ENCODE measurements at places on chromosomes 1 and 21.

DNA sequence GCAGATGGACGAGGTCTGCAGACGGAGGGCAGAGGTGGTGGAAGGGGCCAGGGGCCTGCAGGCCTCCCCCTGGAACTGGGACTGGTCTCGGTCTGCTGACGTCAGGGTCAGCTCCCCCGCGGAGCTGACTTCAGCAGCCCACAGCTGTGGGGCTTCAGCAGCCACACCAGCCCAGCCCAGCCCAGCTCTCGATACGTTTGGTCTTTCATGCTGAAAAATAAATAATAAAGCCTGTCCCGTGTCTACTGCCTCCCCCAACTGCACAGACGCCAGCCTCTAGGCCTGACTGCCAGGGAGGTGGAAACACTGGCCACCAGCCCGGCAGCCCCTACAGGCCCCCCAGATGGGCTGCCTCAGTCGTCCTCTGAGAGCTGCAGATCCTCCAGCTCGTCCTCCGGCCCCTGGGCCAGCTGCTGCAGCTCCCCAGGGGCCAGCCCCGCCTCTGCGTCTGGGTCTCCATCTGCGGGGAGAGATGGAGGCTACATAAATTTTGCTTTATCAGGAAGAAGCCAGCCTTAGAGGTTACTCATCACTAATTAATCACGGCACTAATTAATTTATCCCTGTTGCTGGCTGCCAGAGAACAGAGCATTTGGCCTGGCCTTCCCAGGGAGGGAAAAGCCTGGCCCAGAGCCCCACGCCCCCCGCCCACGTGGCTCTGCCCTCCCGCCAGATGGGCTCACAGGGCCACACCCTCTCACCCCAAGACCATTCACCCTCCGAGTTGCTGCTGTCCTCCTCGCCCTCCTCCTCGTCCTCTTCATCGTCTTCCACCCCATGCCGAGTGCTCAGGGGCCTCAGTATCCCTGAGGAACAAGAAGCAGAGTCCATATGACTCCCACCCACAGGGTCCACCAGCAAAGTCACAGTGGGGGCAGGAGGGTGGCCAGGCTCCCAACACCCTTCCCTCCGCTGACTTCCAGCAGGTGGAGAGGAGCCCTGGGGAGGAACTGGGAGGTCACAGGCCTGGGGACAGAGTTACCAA is 14.4 kb downstream of the NOC2L start:
- no peak for DNase-seq

DNA sequence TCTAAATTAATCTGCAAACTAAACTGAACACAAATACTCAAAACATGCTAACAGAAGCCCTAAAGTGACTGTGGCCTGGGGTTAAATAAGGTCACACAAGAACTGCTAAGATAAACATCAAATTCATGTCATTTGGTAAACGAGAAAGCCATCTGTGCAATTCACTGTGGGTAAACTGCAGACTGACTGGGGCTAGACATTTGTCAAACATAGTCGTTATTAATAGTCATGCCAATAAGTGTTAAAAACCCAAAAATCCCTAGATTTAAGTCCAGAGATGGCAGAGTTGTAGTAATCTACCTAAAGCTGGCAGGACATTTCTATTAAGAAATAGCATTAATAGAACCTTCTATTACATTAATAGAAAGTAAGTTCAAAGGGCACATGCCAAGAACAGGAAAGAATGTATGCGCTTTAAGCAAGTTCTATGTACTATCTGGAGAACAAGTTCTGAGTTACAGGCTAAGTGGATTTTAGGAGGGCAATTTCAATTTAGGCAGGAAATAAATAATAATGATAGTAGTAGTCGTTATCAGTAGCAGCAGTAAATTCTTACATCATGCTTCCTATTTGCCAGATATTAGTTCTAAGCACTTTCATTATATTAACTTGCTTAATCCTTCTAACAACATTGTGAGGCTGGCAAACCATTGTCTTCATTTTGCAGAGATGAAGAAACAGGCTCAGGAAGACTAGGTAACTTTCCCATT is 8.6 kb downstream of the EDEM3 start:
- DNase-seq = peak; percentile 46

GRCh38 chr1:110626889-110627288 is 20.7 kb upstream of the KCNA2 start:
- no peak for DNase-seq

GRCh38 chr1:113226148-113226547 is 153.2 kb downstream of the LRIG2 start:
- peak; percentile 44 for DNase-seq

DNA sequence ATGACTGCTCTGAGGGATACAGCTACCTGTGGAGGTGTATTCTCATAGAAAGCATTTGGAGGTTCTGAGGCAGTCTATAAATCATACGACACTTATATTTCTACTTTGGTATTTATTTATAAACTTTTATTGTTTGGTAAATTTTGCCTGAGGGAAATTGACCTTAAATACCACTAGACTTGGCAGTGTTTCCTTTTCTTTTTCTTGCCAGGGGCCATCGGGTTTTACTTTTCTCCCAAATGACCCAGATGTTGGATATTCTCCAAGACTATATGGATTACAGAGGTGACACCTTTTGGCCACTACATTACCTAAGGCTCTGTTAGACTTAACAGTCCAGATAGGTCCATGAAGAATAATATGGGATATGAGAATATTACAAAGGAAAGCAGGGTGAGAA is 28.2 kb downstream of the CHD1L start:
- no peak for DNase-seq

DNA sequence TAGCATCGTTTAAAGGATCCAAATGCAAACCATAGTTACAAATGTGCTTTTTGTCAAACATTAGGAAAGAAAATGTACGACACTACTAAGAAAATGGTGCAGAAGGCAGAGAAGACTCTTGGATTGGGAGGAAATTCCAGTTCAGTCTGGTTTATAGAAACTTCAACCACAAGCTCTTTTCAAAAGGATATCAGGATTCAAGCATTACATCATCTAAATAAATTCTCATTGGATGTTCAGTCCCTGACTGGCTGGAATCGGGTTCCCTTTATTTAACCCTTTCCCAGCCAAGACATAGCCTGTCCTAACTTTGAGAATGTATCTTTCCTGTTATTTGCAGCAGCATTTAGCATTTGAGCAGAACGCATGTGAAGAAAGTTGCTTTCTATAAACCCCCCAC is 184.6 kb downstream of the LMO4 start:
- DNase-seq = no peak

DNA sequence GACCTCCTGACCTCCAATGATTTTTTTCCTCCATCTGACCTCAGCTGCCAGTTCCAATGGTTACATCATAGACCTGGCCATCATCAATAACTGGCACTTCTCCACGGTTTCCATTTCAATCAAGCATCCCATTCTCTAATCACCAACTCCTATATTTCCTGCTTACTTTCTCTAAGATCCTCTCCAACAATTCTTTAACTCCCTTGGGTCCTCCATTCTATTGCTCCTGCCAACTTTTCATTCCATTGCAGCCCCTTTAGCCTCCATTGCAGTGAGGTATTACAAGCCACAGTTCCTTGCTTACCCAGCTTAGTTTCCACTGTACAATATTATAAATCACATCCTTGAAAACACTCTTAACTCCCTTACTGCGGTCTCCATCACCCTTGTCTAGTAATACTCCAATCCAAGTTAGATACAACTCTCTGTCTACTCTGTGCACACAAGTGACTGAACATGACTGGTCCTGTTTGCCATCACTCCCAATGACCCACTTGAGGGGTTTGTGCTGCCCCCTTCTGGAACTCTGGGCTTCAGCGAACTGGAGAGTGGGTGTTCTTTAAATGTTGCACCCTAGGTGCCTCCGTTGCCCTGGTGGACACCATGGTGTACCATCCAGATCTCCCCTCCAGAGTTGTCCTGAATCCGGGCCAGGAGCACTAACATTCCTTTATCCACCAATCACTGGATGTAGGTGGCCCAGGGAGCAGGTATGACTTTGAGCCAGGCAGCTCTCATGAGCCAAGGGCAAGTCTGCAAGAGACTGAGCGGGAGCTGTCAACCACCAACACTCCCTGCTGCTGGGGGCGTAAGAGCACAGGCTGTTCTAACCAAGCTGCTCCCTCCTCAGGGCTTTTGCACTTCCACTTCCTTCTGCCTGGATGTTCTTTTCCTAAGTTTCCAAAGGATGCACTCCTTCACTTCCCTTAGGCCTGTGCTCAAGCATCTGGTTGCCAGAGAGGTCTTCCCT is 3.7 kb upstream of the FNDC7 start:
- DNase-seq = peak; percentile 60

- no peak for DNase-seq
Measured at GRCh38 chr21:31265366-31266013, 78.6 kb downstream of the TIAM1 start.

DNA sequence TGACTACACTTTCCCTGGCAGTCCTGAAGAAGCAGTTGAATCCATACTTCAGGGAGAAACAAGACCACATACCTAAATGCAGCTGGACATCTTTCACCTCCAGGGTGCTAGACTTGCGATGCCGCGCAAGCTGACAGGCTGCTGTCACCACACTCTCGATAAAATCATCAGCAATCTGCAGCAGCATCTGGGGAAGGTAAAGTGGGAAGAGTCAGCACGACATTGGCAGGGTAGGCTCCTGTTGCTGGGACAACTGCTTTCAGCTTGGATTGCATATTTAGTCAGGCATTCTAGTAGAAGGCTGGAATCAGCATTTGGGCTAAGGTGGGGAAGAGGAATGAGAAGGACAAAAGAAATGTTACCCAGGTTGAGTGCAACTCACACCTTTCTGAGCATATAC is 21.1 kb downstream of the RAB42 start:
- no peak for DNase-seq
